Spinal cord (tissue), 10 donors: ENCODE measurements at places on chromosomes 4 and X.

GRCh38 chrX:13855689-13856450 is 39.0 kb upstream of the GPM6B start:
- DNase-seq = no peak

- no peak for DNase-seq
Observed at GRCh38 chrX:153602601-153603000, 3.7 kb upstream of the CCNQ start.

DNA sequence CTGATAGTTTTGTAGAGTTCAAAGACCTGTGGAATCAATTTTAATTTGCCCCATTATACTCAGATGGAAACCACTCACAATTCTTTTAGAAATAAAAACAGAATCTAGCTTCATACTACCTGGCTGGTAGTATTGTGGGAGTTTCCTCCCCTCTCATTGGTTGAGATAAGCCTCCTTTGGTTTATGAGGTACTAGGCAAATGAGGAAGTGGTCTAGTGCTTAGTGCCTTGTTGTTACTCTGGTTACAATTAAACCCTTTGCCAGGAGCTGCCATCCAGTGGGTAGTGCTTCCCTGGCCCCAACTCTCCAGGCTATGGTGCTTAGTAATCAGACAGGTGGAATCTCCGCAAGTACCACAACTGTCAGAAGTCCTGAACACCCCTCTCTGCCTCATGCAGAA is 118.3 kb downstream of the CDKL5 start:
- no peak for DNase-seq

DNA sequence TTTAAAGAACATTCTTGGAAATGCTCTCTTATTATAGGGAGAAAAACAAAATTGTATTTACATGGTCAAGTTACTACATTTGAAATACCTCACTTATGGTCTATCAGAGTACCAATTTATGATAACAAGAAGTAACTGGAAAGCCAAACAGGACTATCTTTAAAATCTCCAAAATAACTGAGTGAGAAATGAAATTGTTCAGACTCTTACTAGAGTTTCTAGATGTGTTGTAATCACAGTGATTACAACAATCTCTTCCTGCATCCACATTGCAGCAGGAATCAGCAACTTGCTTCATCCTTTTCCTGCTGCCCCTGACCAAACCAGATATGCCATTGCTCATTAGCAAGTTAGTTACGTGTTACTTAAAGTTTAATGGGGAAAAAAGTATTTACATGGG is 245.2 kb upstream of the SMIM31 start:
- DNase-seq = no peak

- no peak for DNase-seq
Observed at GRCh38 chr4:147960971-147961370, 229.1 kb downstream of the ARHGAP10 start.

DNA sequence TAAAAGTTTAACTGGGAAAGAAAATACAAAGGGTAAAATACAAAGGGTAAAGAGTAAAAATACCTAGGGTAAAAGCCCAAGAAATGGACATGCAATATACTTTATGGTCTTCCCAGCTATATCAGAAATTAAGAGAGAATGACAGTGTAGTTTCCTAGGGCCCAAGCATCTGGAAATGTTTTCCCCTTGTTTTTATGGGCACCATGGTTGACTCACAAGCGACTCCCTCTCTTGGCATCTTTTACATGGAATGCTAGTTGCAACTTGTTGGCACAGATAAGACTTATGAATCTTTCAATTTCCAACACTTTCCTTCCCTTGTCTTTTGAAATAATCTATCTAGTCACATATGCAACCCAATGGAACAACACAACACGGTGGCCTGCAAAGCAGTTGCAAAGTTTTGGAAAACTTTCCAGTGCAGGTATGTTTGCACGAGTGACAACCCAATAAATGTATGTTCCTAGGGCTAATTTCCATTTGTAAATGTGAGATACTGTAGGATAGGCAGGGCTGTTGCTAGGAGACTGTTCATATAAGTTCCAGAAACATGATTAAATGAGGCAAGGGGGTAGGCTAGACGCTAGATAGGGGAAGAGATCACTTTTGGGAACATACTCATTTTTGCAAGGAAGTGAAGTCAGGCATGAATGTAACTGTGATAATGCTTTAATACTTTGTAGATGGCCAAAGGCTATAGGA is 36.4 kb upstream of the CWH43 start:
- DNase-seq = no peak

DNA sequence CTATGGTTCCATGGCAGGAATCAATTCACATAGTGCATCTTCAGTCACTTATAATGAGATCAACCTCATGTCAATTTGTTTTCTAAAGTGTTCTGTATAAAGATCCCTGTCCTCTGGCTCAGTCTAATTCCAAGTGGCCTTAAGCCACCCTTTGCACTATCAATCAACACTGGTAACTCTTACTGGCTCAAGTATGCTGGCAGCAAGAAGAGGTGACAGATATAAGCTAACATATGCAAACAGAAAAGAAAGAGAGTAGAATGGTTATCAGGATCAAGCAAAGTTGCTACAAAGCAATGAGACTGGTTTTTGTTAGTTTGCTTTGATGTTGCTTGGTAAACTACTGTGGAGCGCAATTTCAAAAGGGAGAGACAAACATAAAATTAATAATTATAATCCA is 67.0 kb downstream of the AMMECR1 start:
- no peak for DNase-seq

- no peak for DNase-seq
Observed at GRCh38 chr4:73127839-73128453, 58.4 kb upstream of the COX18 start.

- DNase-seq = no peak
Observed at GRCh38 chr4:152780267-152780778, 569 bp downstream of the ARFIP1 start.

DNA sequence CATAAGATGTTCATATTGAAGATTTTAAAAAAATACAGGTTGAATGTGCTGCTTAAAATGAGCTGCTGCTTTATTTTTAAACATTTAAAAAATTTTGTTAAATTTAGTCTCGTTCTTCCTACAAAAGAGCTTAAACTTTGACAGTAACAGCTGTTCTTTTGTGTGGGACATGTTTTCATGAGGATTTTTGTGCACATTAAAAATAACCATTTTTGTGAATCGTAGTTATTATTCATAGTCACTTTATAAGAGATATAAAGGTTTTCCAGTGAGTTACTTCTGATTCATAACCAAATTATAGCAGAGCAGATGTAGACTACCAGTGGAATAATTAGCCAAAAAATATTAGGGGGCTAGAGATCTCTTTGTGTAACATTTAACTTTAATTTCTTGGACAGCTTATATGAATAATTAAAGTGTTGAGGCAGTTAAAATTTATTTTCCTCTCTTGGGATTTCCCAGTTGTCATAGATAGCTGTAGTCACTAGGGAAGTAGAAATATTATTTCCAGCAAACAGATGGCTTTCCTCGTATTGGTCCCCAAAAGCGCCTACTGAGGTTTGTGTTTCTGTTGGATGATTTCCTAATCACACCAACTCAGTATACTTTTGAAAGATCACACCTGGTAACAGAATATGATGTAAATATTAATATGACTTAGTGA is 24.2 kb downstream of the RBPJ start:
- peak; percentile 54 for DNase-seq

DNA sequence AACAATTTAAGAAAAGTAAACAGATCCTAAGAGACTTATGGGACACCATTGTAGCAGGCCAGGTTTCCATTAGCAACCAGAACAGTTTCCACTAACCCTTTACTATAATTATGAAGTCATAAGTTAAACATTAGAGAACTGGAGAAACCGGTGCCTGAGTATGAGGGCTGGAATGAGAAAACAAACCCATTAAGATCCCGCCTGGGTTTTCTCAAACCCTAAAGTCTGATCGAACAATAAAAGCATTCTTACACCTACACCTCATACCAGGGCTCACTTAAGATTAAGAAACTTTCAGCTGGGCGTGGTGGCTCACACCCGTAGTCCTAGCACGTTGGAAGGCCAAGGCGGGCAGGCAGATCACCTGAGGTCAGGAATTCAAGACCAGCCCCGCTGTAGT is 13.7 kb upstream of the DHX15 start:
- DNase-seq = no peak

GRCh38 chr4:5992828-5993321 is 25.4 kb downstream of the C4orf50 start:
- DNase-seq = no peak

GRCh38 chrX:135890087-135890585 is 3.1 kb downstream of the CT45A10 start:
- no peak for DNase-seq

- no peak for DNase-seq
Observed at GRCh38 chr4:132557660-132558059, 591.4 kb upstream of the PCDH10 start.

DNA sequence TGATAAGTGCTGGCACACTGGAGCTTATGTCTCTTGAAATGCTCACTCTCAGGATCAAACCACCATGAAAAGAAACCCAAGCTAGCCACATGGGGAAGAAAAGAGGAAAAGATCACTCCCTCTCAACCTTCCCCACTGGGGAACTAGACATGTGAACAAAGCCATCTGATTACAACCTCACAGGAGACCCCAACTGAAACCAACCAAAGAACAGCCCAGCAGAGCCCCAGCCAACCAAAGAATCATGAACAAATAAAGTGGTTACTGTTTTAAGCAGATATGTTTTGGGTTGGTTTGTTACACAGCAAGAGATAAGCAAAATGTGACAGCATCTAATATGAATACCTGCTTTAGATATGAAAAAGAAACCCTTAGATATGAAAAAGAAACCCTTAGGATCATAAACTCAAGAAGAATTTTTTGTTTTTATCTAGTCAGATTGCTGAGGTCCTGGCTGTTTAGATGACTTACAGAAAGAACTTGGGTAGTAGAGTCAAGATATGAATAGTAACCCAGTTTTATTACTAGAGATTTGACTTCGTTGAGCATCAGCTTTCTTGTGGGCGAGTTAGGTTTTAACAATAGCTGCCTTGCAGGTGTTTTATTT is 23.7 kb upstream of the TLR7 start:
- no peak for DNase-seq

DNA sequence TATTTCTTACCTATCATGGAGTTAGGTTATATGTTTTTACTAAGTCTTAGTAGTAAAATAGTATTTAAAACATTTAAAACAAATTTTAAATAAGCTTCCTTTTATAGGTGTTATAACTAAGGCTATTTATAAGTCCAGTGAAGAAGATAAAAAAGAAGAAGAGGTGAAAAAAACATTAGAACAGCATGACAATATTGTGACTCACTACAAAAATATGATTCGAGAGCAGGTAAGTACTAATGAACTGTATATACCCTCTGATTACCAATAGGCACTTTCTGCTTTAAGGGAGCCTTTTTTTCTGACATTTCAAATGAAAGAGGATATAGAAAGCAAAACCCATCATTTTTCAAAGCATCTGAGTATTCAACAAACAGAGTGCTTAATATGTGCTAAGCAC is 76.6 kb downstream of the USO1 start:
- DNase-seq = no peak

DNA sequence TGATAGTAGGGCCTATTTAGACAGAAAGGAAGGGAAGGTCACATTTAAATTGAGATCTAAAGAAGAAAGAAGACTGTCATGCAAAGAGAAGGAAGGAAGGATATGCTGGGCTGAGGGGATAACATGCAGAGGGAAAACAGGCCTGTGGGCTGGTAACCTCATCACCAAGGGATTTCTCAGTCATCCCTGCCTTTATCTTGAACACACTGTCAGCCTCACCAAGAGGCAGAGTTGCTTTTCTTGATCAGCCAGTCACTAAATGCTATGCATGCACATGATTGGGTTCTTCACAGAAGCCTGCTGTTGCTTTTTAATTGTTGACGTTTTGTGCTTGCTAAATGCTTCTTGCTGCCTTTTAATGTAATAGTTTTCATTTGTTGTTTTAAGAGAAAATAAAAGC is 113.0 kb downstream of the ARHGAP24 start:
- no peak for DNase-seq

DNA sequence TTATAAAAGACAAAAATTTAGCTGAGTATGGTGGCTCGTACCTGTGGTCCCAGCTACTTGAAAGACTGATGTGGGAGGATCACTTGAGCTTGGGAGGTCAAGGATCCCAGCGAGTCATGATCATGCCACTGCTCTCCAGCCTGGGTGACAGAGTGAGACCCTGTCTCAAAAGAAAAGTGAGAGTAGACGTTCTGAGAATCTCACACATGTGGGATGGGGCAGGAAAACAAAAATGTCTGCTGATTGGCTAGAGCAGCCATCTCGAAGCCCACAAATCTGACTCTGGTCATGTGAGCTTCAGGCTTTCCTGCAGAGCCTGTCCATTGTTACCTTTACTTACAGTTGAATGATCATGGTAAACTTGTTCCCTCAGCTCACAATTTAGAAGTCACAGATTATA is 23.1 kb upstream of the SLC9A7 start:
- no peak for DNase-seq

DNA sequence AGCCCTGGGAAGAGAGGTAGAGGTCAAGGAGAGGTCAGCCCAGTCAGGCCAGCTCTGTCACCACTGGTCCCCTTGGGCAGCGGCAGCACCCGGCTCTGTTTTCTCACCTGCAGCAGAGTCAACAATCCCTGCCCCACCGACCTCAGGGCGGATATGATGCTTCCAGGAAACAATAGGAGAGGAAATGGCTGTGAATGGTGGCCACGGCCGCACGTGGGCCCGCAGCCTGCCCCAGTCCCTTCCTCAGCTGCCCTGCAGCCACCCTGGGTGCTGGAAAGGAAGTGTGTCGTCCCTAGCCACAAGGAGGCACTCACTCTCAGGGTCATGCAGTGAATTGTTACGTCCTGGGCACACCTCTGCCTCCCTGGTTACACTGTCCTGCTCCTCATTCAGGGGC is 92.5 kb upstream of the ENPP6 start:
- no peak for DNase-seq

DNA sequence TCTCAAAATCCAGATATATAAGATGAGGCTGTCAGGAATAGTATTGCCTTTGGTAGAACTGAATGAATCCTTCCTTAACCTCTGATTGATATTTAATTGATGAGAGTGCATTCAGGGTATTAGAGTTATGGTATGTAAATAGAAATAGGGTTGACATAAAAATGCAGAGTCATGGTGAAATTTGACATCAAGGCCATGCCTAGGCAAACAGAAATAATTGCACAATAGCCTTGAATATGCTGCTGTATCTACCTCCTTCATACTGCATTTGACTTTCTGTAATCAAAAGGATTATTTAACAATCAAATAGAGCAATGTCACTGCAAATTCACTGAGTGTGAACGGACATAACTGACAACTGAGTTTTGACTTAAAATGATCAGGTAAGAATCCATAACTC is 1316.3 kb downstream of the STIM2 start:
- DNase-seq = no peak

GRCh38 chr4:10061650-10062415 is 40.5 kb upstream of the SLC2A9 start:
- no peak for DNase-seq

- DNase-seq = peak; percentile 57
Observed at GRCh38 chr4:1192091-1192492, 19.7 kb upstream of the SPON2 start.

GRCh38 chr4:69025191-69025998 is 70.9 kb upstream of the UGT2B7 start:
- no peak for DNase-seq

DNA sequence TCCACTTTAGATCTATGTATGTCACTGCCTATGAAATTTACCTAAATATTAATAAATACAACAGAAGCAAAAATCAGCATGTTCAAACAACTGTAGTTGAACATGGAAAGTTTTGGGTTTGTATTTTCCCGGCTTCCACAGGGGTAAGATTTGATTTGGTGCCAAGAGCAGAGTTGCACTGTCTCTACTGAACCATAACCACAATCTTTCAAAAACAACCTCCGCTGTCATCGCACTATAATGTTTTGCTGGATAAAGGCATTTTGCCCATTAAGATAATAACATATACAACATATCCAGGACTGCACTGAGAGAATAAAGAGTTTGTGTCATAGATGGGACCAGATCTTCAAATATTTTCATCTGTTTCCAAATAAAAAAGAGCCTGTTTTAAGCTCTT is 94.9 kb downstream of the TENM3 start:
- no peak for DNase-seq
